ENCODE measurements at places on chromosomes 4 and X.

DNA sequence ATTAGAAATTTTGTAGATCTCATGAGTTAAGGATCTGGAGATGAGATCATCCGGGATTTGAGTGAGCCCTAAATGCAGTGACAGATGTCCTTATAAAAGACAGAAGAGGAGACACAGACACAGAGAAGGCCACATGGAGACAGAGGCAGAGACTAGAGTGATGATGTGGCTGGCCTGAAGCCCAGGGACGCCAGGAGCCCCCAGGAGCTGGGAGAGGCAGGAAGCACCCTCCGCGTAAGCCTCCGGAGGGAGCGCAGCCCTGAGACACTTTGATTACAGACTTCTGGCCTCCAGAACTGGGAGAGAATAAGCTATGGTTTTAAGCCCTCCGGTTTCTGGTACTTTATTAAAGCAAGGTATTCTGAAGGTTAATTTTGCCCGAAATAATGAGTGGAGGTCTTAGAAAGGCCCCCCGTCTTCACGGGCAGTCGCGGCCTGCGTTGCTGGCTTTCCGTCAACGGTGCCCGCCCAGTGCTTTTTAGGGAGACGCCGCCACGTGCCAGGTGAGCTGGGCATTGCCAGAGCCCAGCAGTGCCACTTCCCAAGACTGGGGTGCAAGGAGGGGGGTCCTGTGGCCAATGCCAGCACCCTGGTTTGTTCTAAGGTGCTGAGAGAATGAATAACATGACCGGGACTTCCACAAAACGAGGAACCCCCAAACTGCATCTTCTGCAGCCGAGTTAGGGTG is 8.1 kb downstream of the DHRSX start:
- DNase-seq: no peak

DNA sequence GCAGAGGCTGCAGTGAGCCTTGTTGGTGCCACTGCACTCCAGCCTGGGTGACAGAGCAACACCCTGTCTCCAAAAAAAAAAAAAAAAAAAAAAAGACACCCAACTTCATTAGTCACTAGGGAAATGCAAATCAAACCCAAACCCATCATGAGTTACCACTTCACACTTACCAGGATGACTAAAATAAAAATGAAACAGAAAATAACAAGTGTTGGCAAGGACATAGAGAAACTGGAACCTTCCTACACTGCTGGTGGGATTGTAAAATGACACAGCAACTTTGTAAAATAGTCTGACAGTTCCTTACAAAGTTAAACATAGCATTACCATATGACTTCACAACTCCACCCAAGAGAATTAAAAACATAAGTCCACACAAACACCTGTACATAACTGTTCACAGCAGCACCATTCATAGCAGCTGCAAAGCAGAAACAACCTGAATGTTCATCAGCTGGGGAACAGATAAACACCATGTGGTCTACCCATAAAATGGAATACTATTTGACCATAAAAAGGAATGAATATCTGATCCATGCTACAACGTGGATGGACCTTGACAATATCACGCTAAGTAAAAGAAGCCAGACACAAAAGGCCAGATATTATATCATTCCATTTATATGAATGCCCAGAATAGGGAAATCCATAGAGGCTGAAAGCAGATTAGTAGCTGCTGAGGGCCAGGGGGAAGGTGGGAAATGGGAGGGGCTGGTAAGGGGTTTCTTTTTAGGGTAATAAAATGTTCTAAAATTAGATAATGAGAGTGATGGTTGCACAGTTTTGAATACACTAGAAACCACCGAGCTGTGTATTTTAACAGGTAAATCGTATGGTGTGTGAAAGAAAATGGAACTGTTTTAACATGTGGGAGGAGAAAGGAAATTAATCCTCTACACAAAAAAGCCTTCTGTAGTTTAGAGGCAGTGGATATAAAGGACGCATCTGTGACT is 18.3 kb downstream of the CD99L2 start:
- no peak for DNase-seq

- DNase-seq: peak; percentile 1
Measured at GRCh38 chrX:12814420-12814819, 23.2 kb downstream of the PRPS2 start.

- DNase-seq: no peak
Measured at GRCh38 chr4:159400558-159401225, 297.8 kb downstream of the RAPGEF2 start.

DNA sequence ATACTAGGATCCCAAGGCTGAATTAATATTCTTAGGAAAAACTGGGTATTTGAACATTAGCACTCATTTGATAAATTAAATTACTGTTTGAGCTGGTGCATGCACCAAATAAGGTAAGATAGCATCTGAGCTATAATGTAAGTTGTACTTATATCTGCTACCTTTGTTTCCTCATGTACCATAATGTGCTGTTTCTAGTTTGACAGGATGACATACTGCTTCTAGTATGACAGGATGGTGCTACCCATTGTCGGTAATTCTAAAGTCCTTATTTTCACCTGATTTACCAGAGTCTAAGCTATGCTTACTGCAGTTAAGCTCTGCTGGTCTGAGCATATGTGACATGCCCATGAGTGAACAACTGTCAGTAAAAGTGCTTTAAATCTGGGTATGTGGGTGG is 1017.5 kb upstream of the IGFBP7 start:
- DNase-seq: no peak

GRCh38 chr4:26104056-26104685 is 190.2 kb downstream of the SMIM20 start:
- DNase-seq: no peak

GRCh38 chr4:27790911-27791310 is 930.3 kb downstream of the STIM2 start:
- DNase-seq: no peak

GRCh38 chr4:173502282-173502681 is 27.7 kb downstream of the HAND2 start:
- no peak for DNase-seq

DNA sequence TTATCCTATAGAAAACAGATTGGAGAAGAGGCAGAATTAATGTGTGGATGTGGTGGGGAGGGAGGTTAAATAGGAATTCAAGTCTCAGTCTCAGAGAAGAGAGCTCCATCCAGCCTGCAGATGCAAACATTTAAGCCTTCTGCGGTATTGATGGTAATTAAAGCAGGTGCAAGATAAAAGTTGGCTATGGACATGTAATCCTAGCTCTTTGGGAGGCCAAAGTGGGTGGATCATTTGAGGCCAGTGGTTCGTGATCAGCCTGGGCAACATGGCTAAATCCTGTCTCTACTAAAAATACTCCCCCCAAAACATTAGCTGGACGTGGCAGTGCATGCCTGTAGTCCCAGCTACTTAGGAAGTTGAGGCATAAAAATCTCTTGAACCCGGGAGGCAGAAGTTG is 332.7 kb downstream of the PABPC4L start:
- no peak for DNase-seq

DNA sequence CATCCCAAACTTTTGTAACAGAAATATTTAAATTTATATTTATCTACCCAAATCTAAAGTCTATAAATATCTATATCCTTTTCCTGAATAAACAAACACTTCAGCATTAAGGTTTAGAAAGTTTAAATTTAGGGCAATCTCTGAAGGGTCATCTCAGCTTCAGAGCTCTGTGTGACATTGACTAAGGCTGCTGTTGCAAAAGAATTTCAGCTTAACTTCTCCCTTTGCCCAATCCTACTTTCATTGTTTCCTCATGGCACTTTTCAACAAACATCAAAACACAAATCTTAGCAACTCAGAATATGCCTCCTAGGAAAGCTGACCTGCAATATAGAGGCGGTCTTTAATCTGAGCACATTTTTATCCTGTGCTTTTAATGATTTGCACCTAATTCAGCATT is 79.7 kb upstream of the BANK1 start:
- no peak for DNase-seq

DNA sequence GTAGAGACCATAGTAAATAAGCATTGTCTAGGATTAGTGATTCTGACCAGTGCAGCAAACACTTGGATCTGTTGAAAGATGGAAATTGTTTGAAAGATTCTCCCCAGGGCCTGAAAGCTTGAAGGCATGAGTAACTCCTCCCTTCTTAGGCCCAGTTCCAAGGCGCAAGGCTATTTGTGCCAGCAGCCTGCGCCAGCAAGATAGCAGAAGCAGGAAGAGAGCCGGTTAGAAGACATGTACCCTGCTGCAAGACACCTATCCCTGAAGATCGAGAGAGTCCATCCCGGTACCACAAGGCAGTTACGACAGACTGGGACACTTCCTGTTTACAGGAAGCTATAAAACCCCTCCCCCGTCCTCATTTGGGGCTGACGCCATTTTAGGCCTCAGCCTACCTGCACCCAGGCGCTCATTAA is 72.4 kb upstream of the JADE1 start:
- no peak for DNase-seq

GRCh38 chrX:13257223-13258051 is 62.4 kb downstream of the ATXN3L start:
- no peak for DNase-seq

- DNase-seq: no peak
Measured at GRCh38 chrX:28124416-28124815, 143.2 kb upstream of the DCAF8L1 start.

GRCh38 chrX:114970806-114971205 is 46.6 kb downstream of the IL13RA2 start:
- DNase-seq: no peak

- DNase-seq: no peak
Measured at GRCh38 chr4:92615049-92615448, 311.3 kb downstream of the GRID2 start.

GRCh38 chr4:106588891-106589290 is 220.3 kb upstream of the GIMD1 start:
- DNase-seq: no peak

DNA sequence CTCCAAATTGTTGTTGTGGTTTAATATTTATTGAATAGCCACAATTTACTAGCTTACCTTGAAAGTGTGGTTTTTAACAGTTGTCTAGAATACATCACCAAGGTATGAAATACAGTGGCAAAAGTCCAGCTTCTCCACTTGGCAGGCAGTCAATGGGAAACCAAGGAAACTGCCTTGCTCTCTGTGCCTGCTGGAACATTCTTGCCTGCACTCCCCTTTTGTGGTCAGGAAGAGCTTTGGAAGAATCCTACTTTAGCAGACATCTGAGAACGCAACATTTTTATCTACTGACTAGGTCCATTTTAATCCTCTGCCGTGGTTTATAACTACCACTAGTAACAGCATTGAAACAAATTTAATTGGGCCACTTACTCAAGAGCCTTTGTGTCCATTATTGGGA is 64.5 kb downstream of the TENM3 start:
- DNase-seq: no peak

GRCh38 chr4:150681063-150681462 is 99.1 kb downstream of the MAB21L2 start:
- DNase-seq: no peak

- DNase-seq: no peak
Measured at GRCh38 chr4:114986133-114986532, 127.3 kb downstream of the NDST4 start.

- DNase-seq: no peak
Measured at GRCh38 chrX:57817302-57817701, 93.0 kb downstream of the ZXDA start.

DNA sequence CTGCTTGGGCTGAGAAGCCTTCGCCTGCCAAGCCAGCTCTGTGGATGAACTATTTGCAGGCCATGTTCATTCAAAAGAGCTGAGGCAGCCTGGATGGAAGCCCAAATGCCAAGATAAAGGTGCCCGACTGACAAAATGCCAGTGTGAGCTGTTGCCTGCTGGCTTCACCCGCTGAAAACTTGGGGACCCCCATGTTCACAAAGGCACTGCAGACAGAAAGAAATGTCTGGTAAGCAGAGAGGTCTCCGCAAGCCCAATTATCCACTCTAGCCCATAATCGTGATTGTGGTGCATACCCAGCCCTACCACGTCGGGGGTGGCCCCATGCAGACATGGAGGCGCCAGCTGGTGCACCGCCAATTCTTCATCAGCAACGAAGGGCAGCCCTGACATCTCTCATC is 13.0 kb upstream of the SMIM20 start:
- DNase-seq: no peak

DNA sequence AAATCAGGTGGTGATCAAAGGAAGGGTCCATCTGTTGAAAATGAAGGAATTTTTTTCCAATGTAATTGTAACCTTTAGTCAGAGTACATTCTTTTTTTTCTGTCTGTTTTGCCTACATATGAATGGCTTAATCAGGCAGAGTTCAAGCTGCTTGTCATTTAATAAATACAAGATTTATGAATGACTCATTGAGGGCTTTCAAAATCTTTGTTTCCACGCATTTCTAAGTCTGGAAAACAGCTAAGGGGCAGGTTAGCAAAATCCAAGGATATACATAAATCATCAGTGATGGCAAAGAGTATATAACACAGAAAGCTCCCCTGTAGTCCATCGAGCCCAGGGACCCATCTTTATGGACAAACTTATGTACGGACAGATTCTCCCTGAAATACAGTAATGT is 1.8 kb downstream of the CA5B start:
- DNase-seq: no peak

DNA sequence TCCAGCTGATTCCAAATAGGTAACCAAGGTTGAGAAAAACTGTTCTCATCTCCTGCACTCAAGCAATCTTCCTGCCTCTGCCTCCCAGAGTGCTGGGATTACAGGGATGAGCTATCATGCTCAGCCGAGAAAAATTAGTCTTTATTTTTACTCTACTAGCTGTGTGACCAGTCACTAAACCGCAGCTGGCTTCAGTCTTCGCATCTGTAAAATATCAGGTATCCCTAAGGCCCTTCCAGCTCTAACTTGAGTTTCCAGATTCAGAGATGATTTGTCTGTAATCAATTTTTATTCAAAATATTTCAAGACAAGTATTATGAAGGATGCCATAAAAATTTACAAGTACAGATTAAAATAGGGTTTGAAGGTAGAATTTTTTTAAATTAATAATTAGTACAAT is 3.5 kb downstream of the ADH6 start:
- DNase-seq: no peak

DNA sequence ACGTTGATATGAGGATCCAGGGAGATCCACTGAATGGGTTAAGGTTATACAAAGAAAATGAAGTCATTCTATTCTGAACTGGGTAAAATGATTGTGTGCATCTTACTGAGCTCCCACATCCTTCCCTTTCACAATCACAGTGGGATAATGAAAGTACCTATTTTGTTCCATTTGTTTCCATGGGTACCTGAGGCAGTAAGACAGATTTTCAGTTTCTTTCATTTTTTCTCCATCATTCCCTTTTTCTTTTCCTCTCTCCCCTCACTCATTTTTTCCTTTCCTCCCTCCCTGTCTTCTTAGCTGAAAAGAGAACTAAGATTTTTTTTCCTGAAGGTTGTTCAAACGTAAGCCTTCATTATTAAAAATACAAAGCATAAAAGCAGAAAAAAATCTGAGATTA is 4.6 kb downstream of the GRIA2 start:
- no peak for DNase-seq

DNA sequence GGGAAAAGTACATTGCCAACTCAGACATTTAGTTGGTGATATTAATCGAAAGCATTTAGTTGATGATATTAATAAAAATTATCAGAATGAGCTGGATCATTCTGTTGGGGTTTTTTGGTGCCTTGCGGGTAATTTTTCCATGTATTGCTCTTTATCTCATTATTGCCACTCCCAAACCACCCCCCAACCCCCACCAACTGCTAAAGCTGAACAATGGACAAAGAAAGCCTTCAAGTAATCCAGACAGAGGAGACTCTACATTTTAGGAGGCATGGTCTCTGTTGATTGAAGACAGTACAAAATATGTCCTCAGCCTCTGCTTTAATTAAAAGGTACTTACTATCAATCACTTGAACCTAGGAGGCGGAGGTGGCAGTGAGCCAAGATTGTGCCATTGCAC is 22.5 kb downstream of the PDK3 start:
- DNase-seq: no peak

- DNase-seq: no peak
Measured at GRCh38 chr4:102717448-102718092, 43.2 kb downstream of the MANBA start.
